ENCODE measurements at places on chromosomes 6 and 20. TPM values are rescaled to one million over a fixed set of nuclear protein-coding genes. Genes with fewer than 3 reads are reported as not detected.

DNA sequence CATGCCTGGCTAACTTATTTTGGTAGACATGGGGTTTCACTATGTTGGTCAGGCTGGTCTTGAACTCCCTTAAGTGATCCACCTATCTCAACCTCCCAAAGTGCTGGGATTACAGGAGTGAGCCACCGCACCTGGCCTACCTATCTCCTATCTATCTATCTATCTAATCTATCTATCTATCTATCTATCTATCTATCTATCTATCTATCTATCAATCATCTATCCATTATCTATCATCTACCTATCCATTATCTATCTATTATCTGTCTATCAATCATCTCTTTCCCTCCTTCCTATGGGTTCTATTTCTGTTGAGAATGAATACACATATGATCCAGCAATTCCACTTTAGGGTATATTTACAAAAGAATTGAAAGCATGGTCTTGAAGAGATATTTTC is 194.2 kb upstream of the ARG1 start:
- no peaks in the 10 kb centered on the region for H3K4me1 ChIP-seq
- no peak overlapping the region for H3K27ac ChIP-seq
- no peaks in the 10 kb centered on the region for H3K27me3 ChIP-seq
- no peaks in the 10 kb centered on the region for H3K36me3 ChIP-seq
- DNase-seq = no peak

Gene LGSN
- polyA plus RNA-seq = 0.51 TPM

Gene SLC17A3
- polyA plus RNA-seq = 0.08 TPM

Gene NINL
- 32.3 TPM for polyA plus RNA-seq

Gene NOTCH4
- polyA plus RNA-seq = 1.2 TPM

- no peak overlapping the region for H3K27ac ChIP-seq
- H3K36me3 ChIP-seq = peaks cover 2% of the 10 kb centered on the region
- no peak overlapping the region for H3K4me3 ChIP-seq
- H3K27me3 ChIP-seq = no peaks in the 10 kb centered on the region
Measured at GRCh38 chr6:38110481-38110971, 291.0 kb downstream of the ZFAND3 start.

DNA sequence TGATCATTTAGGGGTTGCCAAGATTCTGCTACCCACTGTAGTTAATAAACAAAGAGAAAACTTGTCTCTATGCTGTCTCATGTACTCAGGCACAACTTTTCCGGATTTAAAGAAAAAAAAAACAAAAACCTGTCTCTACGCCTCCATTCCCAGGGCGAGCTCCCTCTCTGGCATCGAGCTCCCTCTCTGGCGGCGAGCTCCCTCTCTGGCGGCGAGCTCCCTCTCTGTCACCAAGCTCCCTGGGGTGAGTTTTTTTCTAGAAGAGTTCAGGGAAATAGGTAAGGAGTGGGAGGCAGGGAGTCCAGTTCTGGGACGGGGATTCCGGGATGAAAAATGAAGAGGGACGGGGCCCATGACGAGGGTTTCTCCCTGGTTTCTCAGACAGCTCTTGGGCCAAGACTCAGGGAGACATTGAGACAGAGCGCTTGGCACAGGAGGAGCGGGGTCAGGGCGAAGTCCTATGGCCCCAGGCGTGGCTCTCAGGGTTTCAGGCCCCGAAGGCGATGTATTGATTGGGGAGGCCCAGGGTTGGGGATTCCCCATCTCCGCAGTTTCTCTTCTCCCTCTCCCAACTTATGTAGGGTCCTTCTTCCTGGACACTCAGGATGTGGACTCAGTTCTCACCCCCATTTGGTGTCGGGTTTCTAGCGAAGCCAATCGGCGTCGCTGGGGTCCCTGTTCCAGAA is 16.5 kb upstream of the HLA-A start:
- H3K4me1 ChIP-seq = peaks cover 48% of the 10 kb centered on the region
- H3K4me3 ChIP-seq = peak overlapping the region; percentile 77
- H3K27me3 ChIP-seq = no peaks in the 10 kb centered on the region
- no peak for DNase-seq
- no peaks in the 10 kb centered on the region for H3K36me3 ChIP-seq

GRCh38 chr6:77447254-77447653 is 16.0 kb downstream of the HTR1B start:
- no peaks in the 10 kb centered on the region for H3K4me1 ChIP-seq
- no peak overlapping the region for H3K4me3 ChIP-seq
- H3K27me3 ChIP-seq = no peaks in the 10 kb centered on the region
- H3K27ac ChIP-seq = no peak overlapping the region
- DNase-seq = no peak

Gene BTNL2
- not detected for polyA plus RNA-seq

Gene RAET1L
- not detected for polyA plus RNA-seq

Gene MCHR2
- polyA plus RNA-seq = not detected

All from HepG2 (cell line).